ENCODE measurements at places on chromosomes 6 and 20.

DNA sequence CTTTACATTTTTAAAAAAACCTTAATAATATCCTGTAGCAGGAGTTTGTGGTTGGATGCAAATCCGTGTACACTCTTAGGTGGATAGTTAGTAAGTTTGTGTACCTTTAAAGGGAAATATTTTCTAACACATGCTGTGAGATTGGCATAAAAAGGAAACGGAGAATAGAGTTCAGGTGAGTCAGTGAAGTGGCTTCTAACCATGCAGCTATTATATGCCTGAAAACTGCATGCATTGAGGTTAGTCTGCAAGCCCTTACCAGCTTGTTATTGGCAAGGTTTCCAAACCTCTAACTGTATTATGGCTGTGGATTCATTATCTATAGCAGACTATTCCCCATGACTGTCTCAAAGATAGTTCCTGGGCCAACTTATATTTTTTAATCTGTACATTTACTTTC is 420.6 kb upstream of the MMS22L start:
- DNase-seq = no peak

DNA sequence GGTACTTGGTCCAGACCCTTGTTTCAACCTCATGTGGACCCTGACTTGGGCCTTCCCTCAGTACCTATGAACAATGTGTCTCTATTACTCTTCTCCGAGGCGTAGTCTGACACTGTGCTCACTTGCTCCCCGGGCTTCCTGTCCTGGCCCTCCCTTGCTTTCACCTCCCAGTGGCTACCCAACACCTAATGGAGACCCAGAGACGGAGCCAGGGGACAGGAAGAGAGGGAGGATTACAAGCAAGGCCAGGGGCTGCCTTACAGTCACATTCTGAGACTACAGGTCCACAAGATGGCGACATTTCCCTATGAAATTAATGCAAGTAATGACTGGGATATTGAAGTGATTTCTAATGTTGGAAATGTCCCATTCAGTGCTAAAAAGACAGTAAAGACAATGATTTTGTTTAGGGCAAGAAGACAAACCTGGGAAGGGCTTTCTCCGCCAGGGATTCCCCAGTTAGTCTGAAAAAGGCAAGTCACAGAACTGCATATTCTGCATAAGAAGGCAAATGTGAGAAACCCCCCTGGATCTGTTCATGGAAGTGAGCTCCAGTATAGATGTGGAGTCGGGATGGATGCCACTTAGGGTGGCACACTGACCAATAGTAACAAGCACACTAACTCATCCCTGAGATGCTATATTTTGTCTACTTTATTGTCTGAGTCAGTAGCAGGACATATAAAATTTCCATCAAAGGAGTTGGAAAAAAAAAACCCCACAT is 44.0 kb upstream of the ZBTB24 start:
- no peak for DNase-seq

DNA sequence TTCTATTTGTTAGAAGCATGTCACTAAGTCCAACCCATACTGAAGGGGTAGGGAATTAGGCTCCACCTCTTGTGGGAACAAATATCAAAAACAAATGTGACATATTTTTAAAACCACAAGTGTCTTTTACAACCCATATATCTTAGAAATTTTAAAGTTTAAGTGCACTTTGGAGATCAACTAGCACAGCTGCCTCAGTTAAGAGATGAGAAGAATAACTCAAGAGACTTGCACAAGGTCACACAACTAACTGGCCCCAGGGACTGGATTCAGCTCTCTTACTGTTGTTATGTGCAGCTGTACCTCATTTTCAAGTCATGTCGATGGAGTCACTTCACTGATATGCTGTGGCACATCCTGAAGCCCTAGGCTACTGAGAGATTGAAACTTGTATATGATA is 102.9 kb upstream of the BMP2 start:
- no peak for DNase-seq

DNA sequence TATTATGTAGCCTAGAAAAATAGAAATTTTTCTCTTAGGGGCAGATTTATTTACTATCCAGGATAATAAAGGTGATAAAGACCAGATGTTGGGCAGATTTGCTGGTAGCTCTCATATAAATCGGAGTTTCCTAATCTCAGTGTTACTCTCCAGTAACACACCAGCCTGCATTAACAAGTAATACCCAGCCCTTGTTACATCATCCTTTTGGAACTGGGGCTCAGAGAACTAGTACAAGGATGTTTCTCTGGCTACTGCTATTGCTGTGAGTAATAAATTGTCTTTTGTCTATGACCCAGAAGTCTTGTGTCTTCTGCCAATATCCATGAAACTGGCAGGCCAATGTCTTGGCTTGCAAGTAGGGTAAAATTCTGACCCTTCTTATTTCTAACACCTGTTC is 16.8 kb downstream of the TPD52L1 start:
- DNase-seq = no peak

DNA sequence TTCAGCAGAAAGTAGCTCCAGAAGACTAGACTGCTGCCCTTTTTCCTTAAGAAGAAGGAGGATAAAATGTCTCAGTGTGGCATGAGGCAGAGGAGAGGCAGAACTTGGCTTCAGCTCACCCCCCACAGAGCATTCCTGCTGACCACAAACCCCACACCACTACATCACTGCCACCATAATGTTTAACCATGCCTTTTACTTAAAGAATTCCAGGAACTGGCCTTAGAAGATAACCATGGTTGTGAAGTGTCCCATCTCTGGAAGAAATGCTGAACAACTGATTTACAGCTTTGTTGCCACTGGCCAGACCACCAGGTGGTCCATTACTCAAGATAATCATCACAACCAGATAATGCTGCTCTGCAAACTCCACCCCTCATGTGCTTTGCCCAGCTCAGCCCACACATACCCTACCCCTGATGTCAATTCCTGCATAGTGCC is 154.1 kb downstream of the CD24 start:
- DNase-seq = no peak

DNA sequence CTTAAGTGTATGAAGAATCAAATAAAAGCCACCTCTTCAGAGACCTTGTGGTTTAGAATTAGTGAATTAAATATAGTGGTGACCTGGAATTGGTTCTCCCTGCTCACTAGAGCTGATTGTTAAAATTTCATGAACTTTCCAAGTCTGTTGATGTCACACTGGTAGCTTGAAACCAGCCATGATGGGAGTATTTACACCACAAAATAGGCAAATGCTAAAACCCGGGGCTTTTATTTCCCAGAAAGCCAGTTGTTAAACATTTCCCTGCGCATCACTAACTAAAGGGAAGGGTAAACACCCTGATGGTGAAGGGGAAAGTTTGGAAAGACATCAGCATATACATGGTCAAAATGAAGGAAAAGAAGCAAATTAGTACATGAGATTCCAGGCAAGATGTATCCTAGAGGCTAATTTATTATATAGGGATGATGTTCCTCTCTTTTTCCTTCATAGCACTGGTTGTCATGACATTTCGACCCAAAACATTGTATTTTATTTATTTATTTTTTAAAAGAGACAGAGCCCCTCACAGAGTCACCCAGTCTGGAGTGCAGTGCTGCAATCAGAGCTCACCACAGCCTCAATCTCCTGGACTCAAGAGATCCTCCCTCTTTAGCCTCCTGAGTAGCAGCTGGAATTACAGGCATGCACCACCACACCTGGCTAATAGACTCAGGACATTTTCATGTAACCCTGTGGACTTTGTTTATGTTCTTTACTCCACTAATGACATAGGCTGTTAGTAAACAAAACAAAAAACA is 123.2 kb downstream of the RIN2 start:
- no peak for DNase-seq

GRCh38 chr20:19668418-19668817 is 89.6 kb upstream of the RIN2 start:
- no peak for DNase-seq

DNA sequence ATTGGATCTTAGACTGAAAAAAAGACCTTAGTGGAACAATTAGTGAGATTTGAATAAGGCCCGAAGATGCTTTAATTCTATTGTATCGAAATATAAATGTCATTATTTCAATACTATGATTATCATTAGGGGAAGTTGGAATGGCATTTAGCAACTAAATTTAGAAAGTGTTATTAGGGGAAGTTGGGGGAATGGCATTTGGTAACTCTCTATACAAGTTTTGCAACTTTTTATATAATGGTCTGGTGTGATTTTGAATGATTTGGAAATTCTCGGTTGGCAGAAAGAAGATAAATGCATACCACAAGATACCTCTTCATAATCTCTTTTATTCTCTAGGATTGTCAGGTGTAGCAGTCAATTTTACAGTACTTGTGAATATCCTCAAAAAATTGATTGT is 49.2 kb downstream of the RNF144B start:
- no peak for DNase-seq

DNA sequence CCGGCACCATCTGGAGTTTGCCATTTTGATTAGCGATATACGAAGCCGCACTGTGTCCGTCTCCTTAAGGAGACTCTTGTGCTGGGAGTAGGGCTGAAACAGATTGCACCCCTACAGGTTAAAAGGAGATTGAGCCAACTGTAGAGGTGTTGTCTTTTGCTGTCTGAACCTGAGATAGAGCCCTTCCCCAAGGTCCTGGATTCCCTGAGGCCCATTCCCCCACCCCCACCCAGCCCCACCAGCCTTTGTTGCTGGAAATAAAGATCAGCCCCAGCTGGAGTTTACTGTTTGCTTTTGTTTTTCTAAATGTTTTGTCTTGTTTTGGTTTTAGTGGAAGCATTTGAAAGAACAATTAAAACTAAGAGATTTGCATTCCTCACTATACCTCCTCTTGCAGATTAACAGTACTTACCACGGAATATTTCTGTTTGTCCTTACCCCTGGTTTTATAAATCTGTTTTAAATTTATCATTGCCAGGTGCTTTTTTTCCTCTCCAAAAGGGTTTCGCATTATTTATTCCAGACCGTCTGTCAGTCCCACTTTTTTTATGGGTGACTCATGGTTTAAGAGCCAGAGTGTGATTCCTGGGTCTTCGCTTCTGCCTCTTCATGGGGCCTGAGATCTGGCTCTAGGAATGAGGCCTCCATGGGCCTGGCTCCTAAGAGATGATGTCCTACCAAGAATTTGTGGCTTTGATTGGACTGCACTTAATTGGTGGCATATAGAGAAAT is 169.2 kb downstream of the DTNBP1 start:
- DNase-seq = no peak

DNA sequence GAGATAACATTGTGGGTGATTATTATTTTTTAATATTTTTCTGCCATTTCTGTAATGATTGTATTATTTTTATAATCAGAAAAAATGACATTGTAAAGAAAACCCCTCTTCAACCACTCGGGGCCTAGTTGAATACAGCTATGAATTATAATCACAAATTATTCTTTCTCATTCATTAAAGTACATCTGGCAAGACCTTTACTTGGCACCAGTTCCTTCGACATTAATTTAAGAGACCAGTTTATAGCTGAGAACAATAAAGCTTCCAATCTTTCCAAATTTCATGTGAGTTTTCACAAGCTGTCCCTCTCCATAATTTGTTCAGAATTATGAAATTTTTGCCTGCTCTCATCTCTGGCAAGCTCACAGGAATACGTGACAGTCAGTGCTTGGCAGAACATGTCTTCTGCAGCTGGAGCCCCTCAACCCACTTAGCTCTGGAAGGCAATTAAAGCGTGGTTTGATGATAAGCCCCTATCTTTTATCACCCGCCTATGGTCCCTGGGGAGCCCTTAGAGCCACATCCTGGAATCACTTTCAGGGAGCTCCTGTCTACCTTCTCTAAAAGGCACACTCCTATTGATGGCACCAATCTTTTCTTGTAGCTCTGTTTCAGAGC is 237.2 kb upstream of the PRND start:
- DNase-seq = no peak

- no peak for DNase-seq
These were observed 1.6 kb downstream of the CPXM1 start for GRCh38 chr20:2798814-2799213.

- no peak for DNase-seq
These were observed 167.4 kb upstream of the THBS2 start for GRCh38 chr6:169420912-169421543.

DNA sequence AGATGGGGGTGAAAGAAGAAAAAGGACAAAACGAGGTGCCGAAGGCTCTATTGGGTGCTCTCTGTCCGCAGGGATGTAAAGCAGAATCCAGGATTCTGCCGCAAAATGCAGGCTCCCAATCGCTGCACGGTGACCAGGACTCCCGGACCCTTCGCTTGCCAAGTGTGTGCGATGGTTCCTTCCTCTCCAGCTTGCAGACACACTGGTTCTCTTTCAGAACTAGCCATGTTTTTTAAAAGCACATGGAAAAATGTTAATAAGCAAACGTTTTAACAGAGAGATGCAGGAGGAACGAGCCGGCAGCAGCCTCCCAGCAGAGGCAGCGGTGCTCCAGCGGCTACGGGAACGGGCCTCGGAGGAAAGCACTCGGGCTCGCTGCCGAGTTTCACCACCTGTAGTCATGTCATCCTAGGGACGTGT is 59.6 kb downstream of the ZNF831 start:
- DNase-seq = no peak

DNA sequence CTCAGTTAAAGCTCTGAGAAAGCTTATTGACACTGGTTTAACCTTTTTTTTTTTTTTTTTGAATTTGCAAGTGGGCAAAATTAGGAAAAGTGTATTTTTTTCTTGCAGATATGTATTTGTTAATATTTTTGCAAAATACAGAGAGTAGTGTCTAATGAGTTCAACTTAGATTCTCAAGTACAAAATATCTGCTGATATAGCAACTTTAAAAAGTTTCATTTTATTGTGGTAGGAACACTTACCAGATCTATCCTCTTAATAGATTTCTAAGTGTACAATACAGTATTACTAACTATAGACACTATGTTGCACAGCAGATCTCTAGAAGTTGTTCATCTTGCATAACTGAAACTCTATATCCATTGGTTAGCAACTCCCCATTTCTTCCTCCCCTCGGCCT is 30.9 kb upstream of the HDDC2 start:
- no peak for DNase-seq

GRCh38 chr6:2376429-2377355 is 131.3 kb upstream of the GMDS start:
- DNase-seq = no peak

DNA sequence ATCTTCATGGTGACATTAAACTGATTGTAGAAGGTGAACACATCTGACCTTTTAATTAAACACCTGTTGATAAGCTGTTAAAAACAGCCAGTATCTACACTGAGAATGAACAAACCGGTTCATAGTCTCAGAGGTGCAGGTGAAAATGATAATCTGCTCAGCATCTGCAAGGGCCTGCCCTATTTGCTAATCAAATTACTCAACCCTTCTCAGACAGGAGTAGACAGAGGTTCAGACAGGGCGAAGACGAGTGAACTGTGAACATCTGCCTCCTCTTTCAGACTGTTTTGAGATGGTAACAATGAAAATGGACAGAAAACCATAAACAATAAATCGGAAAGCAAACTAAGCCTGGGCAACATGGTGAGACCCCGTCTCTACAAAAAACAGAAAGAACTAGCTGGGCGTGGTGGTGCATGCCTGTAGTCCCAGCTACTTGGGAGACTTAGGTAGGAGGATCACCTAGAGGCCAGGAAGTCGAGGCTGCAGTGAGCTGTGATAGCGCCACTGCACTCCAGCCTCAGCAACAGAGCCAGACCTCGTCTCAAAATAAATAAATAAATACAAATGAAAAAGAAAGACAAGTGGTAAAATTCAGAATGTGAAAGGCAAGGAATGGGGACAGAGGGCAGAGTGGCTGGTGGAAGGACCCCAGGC is 55.9 kb downstream of the NINL start:
- no peak for DNase-seq
